NB4 (cell line): ENCODE measurements at places on chromosomes 11 and 22.
A peak's percentile ranks its signal among the peaks of the same experiment; 100 is the strongest.

GRCh38 chr22:31945971-31946680, 1.8 kb downstream of the YWHAH start:
- peak; percentile 51 for DNase-seq

GRCh38 chr11:29448246-29448877, 568.5 kb downstream of the KCNA4 start:
- DNase-seq: peak; percentile 4

DNA sequence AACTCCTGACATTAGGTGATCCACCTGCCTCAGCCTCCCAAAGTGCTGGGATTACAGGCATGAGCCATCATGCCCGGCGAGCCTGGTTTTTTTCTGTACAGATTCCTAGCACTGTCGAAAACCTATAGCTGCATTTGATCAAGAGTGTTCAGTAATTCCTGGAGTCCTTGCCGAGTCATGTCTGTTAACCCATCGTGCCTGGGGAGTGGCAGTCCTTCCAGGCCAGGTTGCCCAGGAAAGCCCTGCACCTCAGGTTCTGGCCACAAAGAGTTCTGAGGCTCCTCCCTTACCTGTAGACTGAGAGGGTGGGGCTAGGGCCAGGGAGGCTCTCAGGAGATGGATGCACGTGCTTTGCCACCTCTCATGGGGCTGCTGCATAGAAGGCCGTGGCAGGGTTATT, 17.0 kb downstream of the YDJC start:
- DNase-seq: no peak

GRCh38 chr11:90855531-90855930, 632.7 kb upstream of the CHORDC1 start:
- no peak for DNase-seq

GRCh38 chr22:50178871-50179869, 6.5 kb upstream of the TRABD start:
- no peak for DNase-seq

- no peak for DNase-seq
Observed at GRCh38 chr11:118047749-118048148, 29.1 kb upstream of the TMPRSS4 start.

DNA sequence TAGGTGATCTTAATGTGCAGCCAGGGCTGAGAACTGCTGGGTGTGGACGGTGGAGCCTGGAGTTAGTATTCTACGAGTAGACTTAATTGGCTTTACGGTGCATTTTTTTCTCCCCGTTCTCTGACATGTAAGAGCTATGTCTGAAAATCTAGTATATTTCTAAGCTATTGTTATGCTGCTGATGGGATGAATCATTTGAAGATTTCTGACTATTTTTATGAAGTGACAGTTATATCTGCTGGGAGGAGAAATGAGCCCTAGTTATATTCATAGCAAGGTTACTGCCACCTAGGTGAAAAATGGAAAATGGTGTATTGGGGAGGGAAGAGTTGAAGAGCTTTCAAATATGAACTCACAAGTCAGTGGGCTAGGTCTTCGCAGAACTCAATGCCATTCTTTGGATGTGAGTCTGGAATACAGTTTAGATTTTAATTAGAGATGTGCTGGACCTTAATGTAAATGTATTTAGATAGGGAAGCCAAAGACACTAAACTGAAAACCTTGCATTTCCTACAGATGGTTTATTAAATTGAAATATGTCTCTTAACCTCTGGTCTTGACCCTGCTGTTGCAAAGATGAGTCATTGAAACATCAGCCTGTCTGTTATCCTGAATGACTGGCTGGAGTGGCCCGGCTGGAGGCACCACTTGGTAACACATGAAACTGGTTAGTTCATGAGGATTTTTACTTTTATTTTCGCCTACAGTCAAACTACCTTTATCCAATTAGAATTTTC, 293.7 kb downstream of the DDX10 start:
- peak; percentile 59 for DNase-seq

DNA sequence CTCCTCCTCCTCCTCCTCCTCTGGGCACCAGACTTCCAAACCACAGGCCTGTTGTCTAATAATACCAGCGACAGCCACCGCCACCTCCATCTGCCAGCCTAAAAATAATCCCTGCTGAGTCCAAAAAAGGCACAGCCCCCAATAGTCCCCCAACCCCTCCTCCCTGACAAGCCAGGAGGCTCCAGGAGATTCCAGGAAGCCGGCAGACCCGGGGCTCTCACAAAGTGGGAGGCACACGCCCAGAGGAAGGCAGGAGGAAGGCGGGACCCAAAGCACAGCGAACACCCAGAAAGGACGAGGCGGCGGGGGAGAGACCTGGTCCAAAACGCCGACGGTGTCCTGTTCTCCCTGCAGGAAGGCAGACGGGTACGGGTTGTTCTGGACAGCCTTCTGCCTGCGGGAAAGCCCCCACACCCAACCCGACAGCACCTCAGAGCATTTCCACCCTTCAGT, 5.9 kb downstream of the IGSF9B start:
- DNase-seq: no peak

- DNase-seq: peak; percentile 31
Observed at GRCh38 chr22:35312198-35313059, 12.7 kb downstream of the TOM1 start.

- DNase-seq: peak; percentile 70
Observed at GRCh38 chr11:13343931-13344717, 66.5 kb downstream of the BMAL1 start.

GRCh38 chr11:8593455-8593854, 573 bp downstream of the STK33 start:
- no peak for DNase-seq

GRCh38 chr22:44278243-44279068, 34.3 kb downstream of the SHISAL1 start:
- no peak for DNase-seq

DNA sequence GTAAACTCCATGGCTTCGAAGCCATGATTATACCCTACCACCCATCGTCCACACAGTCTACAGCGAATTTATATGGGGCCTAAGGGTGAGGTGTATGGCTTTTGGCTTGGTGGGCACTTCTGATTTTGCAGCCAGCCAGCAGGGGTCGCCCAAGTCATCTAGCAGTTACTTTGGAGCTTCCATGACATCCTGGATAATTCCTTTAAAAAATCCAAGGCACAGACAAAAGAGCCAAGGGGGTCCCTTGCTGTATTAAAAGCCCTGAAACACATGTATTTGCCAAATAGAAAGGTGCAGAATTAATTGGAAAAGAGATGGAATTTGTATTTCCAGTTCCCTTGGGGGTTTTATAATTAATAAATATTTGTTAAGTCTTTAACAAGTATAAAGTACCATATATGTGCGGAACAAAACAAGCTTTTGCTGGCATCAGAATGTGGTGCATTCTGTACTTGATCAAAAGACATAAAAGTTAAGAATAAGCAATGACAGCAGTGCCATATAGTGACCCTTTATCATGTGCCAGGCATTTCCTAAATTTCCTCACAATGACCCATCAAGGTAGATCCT, 132.8 kb upstream of the PITPNB start:
- DNase-seq: peak; percentile 47

DNA sequence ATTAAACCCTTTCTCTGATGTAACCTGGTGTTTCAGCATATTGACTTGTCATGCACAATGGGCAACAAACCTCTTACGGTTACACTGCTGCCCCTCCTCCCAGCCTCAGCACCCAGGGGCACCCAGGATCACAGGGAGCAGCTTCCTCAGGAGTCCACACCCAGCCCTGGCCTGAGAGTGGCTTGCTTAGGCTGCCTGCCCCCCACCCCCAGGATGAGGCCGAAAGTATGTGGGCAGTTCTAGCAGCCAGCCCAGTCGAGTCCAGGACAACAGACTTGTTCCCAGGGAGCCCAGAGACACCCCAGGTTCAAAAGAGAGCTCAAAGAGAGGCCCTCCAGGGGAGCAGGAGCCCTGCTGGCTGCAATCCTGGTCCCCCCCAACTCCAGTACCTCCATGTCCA, 108.1 kb upstream of the THY1 start:
- no peak for DNase-seq

- DNase-seq: no peak
Observed at GRCh38 chr22:46453006-46453828, 84.2 kb downstream of the CELSR1 start.

DNA sequence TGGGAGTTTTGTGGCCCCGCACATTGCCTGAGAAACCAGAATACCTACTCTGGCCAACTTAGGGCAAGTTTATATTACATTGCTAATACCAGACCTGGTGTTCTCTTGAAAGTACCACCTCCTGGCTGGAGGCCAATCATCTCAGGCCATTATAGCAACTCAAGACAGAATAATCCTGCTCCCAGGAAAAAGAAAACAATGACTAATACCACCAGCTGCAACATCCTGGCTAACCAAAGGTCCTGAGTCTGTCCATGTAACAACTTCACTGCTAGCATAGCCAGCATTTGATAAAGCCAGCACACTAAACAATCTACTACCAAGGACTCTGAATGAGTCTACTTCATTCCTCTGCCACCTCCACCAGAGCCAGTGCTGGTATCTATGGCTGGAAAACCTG, 1298.7 kb upstream of the CNTN5 start:
- DNase-seq: no peak

- DNase-seq: no peak
Observed at GRCh38 chr11:19984048-19984742, 176.1 kb downstream of the DBX1 start.

- DNase-seq: no peak
Observed at GRCh38 chr11:64474680-64475079, 115.7 kb downstream of the RPS6KA4 start.

DNA sequence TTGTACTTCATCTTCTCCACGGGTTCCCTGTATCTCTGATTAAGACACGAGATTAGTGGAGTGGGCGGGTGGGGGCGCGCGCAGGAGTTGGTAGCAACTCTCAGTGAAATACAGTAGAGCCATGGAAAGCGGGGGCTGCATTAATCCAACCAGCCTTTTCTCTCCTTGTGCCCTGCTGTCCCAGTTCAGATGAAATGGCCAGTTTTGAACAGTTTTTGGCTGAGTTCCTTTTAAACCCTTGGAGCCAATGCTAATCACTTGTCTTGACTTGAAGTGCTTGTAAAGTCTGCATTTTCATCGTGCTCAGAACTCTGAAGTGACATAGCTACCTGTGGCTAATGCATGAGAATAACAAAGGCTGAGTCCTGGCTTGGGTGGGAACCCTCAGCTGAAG, 734 bp upstream of the TMEM123 start:
- DNase-seq: no peak

DNA sequence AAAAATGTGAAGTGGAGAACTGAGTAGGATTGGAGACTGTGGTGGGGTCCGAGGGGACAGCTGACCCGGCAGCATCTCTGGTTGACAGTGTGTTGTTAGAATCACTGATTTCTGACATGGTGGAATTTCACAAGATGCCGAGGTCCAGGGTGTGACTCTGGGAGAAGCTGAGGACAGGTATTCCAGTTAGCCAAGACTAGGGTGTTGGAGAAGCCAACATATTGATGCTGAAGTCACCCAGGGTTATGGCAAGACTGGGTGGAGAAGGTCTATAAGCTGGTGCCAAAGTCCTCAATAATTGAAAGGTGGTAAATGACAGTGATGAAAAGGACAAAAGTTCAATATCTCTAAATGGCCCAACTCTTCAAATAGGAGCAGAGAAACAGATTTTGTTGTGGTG, 86.1 kb downstream of the ME3 start:
- DNase-seq: no peak

DNA sequence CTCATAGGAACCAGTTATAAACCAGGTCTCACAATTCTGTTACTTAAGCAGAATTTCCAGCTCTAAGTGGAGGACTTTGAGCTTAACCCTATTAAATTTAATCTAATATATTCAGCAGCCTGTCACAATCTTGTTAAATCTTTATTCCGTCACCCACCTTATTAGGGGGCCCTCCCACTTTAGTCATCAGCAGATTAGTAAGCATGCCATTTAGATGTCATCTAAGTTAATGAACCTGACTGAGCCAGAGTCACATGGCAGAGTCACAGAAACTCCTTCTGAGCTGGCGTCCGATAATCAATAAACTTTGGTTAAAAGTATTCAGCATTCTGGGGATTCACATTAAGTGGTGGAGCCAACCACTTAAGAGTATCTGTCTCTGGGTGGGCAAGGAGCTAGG, 35.1 kb downstream of the TTC12 start:
- DNase-seq: no peak

- DNase-seq: no peak
Observed at GRCh38 chr11:134276396-134277182, 410 bp downstream of the GLB1L3 start.

DNA sequence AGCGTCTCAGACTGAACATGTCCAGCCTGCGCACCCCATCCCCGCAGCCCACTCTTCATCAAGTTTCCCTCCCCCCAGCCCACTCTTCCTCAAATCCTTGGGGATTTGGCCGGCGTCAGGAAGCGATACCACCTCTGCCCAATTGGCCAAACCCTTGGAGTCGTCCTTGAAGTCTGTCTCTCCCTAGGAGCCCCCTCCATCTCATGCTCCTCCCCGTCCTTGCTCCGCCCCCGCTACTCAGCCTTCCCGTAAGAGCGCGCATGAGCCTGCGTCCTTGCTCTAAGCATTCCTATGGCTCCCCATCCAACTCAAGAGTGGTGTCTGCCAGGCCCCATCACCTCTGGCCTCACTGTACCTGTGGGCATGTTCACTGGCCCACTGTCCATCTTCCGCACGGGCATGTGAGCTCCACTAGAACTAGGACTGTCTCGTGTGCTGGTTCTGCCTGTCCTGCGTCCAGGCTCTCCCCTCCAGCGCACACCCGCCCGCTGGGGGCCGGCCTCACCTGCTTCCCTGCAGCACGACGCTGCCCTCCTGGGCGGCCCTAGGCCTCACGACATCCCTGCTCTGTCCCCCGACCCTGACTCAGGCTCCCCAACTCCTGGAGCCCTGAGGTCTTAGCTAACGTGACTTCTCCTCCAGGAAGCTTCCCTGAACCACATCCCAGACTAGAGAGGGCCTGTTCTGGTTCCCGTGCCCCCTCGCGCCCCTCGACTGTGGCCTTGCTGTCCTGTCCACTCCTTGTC, 30.5 kb upstream of the TTLL12 start:
- DNase-seq: no peak

- DNase-seq: peak; percentile 64
Observed at GRCh38 chr11:117597071-117597470, 199.9 kb downstream of the DSCAML1 start.

GRCh38 chr11:76919887-76920746, 59.4 kb downstream of the ACER3 start:
- peak; percentile 85 for DNase-seq

DNA sequence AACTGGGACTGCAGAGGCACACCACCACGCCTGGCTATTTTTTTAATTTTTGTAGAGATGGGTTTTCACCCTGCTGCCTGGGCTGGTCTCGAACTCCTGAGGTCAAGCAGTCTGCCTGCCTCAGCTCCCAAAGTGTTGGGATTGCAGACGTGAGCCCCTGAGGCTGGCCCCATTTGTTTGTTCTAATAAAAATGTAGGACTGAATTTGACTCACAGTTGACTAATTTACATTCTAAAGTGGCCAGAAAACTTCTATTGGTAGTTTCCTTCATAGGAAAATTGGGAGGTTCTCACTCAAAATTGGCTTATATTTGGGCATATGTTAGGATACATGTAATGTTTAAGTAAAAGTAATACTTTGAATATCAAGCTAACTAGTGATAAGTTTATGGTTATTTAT, 35.0 kb downstream of the PPFIA1 start:
- DNase-seq: no peak

- peak; percentile 91 for DNase-seq
Observed at GRCh38 chr22:30606455-30607299, at the start of gene TCN2. TSS of gene TCN2 (plus strand) at chr22:30607174. CDS start at chr22:30607332, 158 bp downstream.
